NCI-H1105 treated with DMSO at 0.1 percent for 48 hours (cell line): ENCODE measurements at places on chromosomes 3 and 15.

DNA sequence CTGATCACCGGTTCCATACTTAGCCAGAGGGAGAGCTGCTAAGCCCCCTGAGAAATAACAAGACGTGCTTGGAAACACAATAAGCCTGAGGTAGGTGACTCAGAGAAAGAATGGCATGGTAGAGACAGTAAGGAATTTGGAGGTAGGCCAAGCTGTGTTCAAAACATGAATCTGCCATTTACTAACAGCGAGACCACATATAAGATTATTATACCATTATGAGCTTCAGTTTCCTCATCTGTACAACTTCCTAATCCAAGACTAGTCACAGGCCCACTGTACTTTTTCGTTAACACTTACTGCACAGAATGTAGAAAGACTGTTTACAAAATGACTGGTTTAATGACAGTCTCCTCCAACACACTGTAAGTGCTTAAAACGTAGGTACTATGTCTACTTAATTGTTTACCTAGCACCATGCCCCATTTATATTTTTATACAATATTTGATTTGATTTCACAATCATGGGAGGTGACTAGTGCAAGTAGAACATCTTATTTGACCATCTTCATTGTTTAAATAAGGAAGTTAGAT lies 25.7 kb downstream of the ATOSA start:
- no peak for DNase-seq

- peak; percentile 45 for DNase-seq
Measured at GRCh38 chr3:156626104-156626503, 48.3 kb upstream of the TIPARP start.

DNA sequence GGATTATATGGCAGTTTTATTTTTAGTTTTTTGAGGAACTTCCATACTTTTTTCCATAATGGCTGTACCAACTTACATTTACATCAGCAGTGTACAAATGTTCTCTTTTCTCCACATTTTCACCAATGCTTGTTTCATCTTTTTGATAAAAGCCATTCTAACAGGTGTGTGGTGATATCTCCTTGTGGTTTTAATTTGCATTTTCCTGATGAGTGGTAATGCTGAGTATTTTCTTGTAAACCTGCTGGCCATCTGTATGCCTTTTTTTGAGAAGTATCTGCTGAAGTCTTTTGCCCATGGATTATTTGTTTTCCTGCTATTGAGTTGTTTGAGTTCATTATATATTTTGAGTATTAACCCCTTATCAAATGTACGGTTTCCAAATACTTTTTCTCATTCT lies 50.6 kb downstream of the RPL39L start:
- DNase-seq: no peak

- DNase-seq: peak; percentile 76
Measured at GRCh38 chr15:58748852-58749531, 515 bp downstream of the ADAM10 start.

DNA sequence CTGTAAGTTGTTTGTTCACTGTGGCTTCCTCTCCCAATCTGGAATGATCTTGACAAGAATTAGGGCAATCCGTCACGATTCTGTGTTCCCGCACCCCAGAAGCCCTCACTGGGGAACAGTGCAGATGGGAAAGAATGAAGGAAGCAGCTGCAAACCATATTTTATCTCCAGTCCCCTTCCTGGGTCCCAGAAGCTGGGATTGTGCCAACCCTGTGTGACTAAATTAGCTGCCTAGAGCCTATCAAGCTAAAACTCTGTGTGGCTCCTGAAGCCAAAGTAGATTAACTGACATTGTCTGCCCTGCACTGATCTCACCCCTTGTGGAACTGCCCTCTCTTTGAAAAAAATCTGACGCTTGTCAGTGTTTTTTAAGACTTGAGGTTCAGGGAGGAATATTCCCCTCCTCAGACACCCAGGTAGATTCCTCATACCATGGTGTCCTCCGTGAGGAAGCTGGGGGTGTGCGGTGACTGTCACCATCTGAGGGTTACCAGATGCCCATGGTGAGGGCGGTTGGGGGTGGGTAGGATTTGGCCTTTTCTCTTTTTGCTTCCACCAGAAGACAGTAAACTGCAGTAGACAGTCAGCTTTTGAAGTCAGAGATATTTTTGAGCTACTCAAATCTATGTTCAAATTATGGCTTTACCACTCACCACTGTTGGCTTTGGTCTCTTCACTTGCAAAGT lies 358.3 kb upstream of the TPM1 start:
- DNase-seq: no peak

- no peak for DNase-seq
Measured at GRCh38 chr3:194352667-194353246, 1.6 kb upstream of the CPN2 start.

- no peak for DNase-seq
Measured at GRCh38 chr3:113002679-113003078, 11.9 kb downstream of the GTPBP8 start.

DNA sequence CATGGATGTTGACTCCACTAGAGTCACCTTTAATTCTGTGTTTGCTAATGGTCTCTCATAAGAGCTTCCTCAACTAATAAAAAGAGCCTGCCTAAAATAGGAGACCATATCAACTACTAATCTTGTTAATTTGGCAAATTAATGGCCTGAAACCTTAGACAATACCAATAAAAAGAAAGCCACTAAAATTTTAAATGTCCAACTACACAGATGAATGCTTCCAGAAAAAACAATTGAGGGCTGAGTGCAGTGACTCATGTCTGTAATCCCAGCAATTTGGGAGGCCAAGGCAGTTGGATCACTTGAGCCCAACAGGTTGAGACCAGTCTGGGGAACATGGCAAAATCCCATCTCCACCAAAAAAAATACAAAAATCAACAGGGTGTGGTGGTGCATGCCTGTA lies 230.9 kb downstream of the NSUN3 start:
- peak; percentile 53 for DNase-seq

DNA sequence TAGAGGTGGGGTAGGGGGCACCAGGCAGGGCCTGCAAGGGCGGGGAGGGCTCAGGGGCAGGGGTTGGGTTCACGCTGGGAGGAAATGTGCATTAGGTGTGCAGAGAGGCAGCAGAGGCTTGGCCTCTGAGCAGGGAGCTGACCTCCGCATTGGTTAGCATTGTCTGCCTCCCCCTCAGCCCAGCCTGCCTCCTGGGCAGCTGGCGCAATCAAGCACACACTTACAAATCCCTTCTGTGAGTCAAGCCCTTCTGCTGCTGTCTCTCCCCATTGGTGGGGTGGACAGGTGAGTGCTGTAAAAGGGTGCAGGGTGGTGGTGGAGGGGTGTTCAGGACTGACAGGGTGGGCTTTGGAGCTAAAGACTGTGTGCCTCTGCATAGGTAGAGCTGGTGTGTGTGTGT lies 9.3 kb downstream of the LOXL1 start:
- no peak for DNase-seq

DNA sequence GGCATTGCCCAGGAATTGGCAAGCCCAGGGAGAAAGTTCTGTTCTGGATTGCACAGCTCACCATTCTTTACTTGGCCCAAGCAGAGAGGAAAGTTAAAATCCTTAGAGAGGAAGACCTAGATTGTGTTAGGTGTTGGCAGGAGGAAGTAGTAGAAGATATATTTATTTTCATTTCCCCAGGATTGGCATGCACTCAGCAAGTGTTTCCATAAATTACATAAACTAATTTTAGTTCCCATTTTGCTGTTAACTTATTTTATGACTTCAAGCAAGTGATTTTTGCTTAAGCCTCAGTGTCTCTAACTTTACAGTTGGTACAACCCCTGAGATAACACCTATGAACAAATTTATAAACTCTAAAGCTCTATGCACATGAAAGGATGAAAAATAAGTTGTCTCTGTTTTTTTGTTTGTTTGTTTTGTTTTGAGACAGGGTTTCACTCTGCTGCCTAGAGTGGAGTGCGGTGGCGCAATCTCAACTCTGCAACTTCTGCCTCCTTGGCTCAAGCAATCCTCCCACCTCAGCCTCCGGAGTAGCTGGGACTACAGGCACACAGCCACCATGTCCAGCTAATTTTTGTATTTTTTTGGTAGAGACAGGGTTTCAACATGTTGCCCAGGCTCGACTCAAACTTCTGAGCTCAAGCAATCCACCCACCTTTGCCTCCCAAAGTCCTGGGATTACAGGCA lies 31.2 kb upstream of the TOP2B start:
- DNase-seq: no peak

DNA sequence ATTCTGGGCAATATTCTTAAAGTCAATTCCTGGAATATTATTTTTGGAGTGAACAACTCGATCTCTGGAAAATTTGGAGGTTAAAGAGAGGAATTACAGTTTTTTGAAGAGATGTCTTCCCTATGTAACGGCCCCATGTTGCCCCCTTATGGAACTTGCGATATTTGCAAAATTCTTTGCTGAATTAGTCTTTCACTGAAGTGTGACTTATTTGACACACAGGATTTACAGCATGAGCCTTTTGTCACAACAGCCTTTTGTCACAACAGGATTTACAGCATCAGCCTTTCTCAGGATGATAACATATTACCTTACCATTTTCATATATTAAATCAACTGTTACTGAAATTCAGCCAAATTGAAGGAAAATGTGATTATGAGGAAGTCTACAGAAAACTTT lies 37.8 kb upstream of the SPTSSB start:
- DNase-seq: peak; percentile 62

- no peak for DNase-seq
Measured at GRCh38 chr3:4990069-4990468, 10.8 kb downstream of the BHLHE40 start.

GRCh38 chr3:61954097-61954540 lies 392.7 kb downstream of the PTPRG start:
- no peak for DNase-seq

DNA sequence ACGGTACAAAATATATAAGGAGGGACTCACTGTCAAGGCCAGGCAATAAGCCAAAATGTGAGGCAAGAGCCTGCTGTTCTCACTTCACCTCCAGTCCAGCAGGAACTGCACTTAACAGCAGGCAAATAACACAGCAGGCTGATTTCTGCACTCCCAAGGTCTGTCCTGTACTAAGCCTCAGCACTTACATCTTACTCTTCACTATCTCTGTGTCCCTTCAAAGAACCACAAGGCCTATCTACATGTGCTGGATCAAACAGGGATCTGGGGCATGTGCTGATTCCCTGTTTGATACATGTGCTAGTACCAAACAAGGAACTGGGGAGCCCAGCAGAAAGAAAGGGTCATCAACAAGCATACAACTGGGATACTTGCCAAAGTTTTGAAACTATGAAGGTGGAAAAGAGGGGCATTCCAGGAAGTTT lies 22.2 kb downstream of the UACA start:
- no peak for DNase-seq

DNA sequence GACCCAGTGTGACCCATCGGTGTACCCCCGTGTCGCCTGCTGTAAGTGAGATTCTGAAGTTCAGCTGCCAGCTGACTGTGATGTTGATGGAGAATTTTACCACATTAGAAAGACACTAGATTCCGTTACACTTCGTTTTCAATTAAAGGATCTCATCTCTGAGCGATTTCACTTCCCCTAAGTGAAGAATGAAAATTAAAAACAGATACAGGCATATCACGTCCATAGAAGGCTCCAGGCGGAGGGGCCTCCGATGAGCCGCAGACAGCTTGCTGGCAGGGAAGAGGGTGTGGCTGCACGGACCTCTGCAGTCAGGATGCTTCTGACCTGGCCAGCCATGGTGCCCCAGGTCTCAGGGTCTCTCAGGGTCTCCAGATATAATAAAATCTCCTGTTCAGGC lies 6.6 kb upstream of the CPN2 start:
- no peak for DNase-seq

GRCh38 chr3:81952141-81952540 lies 190.7 kb upstream of the GBE1 start:
- DNase-seq: no peak

DNA sequence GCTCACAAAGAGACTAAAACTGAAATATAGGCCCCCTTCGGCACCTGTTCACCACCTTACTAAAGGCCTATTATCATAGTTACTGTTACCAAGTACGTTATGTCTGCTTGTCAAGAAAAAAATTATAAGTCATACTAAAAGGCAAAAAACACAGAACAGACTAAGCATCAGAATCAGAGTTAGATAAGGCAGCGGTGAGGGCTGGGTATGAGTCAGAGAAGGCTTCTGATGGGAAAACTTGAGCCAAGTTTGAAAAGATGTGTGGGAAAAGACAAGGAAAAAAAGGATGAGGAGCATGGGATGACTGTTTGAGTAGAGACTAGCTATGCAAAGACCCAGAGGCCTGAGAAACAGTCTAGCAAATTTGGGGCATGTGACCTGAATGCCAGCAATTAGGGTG lies 387.2 kb upstream of the SGO1 start:
- DNase-seq: no peak

DNA sequence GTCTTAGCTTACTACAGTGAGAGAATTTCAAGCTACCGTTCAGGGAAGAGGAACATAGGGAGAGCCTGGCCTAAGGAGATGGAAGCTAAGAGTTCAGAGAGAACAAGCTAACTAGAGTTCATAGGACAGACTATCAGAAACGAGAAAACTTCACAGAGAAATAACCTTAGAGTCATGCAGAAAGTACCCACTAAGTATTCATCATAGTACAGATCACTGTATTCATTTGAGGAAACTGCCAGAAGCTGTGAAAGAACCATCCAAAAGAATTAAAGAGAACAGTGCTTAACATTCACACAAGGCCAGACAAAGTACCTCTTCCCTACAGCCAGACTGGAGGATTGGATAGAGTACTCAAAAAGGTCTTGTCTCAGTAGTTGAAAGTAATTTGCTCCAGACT lies 15.2 kb upstream of the GBE1 start:
- no peak for DNase-seq

- DNase-seq: no peak
Measured at GRCh38 chr3:46893146-46893748, 15.7 kb downstream of the PTH1R start.

GRCh38 chr15:80274996-80275395 lies 23.0 kb upstream of the CTXND1 start:
- no peak for DNase-seq

- DNase-seq: no peak
Measured at GRCh38 chr3:171358881-171359198, 101.4 kb downstream of the TNIK start.

DNA sequence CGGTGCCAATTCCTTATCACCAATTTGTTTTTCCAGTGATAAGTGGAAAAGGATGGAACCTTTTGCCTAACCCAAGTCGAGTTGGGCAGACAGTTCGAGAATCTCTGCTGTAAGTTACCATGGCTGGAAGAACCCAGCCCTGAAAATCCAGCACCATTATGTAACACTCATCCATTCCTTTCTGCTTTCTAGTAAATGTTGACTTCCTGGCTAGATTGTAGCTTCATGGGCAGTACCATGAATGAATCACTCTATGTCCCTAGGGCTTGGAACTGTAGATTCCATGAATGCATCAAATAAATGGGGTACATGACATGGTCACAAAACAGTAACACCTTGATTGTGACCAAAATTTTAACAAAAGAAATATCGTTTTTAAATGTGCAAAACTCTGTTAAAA lies 14.0 kb downstream of the CHCHD4 start:
- no peak for DNase-seq

GRCh38 chr3:16500911-16501310 lies 12.6 kb downstream of the RFTN1 start:
- DNase-seq: no peak

DNA sequence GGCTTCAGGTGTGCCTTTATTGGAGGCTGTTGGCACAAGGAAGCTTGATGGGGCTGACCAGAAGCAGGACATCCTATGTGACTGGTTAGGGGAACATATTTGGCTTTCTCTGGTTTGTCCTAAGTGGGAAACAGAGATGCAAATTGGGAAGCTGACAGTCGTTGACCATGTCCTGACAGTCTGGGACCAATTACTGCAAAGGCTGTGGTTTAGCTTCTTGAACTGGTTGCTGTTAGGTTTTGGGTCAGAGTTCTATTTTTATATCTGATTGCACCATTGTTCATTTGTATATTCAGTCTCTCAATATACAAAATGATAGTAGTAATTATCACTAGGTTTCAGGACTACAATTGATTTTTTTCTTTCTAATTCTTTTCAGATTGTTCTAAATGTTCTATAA lies 36.8 kb downstream of the SNTN start:
- DNase-seq: no peak

GRCh38 chr15:28109626-28110455 lies 10.7 kb upstream of the OCA2 start:
- DNase-seq: no peak
